B cell (primary cell): ENCODE measurements at places on chromosomes 5 and 9.

DNA sequence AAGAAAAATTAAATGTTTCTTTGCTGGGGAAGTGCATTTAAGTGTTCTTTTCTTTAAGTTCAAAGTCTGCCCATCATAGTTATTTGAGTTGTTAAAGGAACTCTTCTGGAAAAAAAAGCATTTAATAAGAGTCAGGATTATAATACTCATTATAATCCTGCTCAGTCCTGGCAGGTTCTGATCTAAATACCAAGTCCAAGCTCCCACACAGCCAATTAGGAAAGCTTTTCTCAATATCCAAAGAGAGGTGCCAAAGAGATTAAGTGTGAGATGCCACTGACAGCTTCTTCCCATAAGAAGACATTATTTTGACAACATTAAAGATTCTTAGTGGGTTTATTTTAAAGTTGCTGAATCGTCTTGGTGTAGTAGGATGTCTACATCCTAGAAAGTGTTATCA is 235.2 kb upstream of the DAB2 start:
- no peak for DNase-seq

- DNase-seq: no peak
These were observed 7.6 kb downstream of the TTC16 start for GRCh38 chr9:127723444-127723843.

GRCh38 chr9:72445306-72445995 is 76.0 kb upstream of the TMC1 start:
- DNase-seq: no peak

- DNase-seq: no peak
These were observed 39.5 kb upstream of the GRHPR start for GRCh38 chr9:37382982-37383357.

DNA sequence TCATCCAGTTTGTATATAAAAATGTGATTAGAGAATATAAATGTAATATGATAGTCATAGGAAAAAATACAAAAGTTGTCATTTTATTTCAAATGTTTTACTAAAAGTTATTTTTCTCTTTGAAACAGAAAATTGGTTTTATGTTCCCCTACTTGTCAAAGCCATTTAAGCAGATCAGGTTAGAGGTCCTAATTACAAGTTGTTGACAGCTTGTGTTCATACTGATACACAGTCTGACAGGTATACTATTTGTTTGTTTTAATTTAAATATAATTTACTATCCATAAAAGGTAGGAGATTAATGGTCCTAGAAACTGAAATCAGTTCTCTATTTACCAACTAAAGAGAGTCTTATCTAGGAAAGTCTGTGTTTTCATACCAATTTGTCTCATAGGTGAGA is 250.4 kb upstream of the TMEM161B start:
- DNase-seq: no peak

DNA sequence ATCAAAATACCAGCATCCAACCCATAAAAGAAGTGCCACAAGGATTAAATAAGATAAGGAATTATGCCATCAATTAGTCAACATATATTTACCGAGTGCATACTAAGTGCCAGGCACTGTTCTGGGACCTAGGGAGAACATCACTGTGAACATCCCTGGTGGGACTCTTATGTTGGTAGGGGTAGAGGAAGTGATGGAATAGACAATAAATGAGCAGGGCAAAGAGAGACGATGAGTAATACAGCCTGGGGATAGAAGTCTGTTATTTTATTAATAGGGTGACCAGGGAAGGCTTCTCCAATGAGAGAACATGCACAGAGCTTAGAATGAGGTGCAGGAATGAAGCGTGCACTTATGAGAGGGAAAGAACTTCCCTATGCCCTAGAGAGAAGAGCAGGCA is 47.4 kb upstream of the VLDLR start:
- no peak for DNase-seq

- no peak for DNase-seq
These were observed 6.2 kb downstream of the ANGPTL2 start for GRCh38 chr9:127116088-127116726.

GRCh38 chr5:142894749-142895148 is 124.6 kb downstream of the ARHGAP26 start:
- DNase-seq: no peak

DNA sequence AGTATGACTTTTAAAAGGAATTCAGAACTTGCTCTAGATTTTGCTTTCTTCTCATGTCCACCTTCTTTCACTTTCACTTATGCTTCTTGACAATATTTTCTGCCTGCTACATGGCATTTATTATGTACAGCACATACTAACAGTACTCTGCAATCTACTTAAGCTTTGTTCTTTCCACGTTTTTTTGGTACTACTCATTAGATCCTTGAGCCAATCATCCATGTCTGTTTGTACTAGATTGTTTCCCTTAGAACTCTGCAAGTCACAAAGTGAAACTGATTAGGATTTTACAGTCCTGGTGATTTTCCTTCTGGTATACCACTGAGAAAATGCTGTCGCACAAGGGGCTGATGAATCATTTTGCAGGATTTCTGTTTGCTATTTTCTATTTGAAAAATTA is 78.3 kb downstream of the PARP8 start:
- DNase-seq: peak; percentile 34

DNA sequence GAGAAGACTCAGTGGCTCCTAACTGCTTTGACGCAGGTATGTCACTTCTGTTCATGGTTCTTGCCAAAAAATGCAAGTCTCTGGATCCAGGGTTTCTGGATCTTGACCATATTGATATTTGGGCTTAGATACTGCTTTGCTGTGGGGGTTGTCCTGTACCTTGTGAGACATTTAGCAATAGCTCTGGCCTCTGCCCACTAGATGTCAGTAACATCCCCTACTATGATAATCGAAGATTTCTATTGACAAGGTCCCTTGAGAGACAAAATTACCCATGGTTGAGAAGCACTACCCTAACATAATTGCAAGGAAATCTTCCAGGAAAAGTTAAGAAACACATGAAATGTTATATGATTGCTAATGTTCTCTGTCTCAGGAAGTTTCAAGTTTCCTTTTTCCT is 285.4 kb downstream of the TMEM232 start:
- DNase-seq: no peak

GRCh38 chr9:90555351-90556057 is 87.1 kb downstream of the DIRAS2 start:
- DNase-seq: no peak

- DNase-seq: no peak
These were observed 235.6 kb upstream of the RPS23 start for GRCh38 chr5:82513738-82514137.

- no peak for DNase-seq
These were observed 20.5 kb downstream of the PPARGC1B start for GRCh38 chr5:149750596-149750995.

GRCh38 chr5:137706841-137707240 is 29.0 kb downstream of the KLHL3 start:
- DNase-seq: no peak

- peak; percentile 73 for DNase-seq
These were observed 19.3 kb upstream of the PIP5K1B start for GRCh38 chr9:68685770-68686169.

- no peak for DNase-seq
These were observed 75.7 kb downstream of the NR6A1 start for GRCh38 chr9:124695280-124695890.

DNA sequence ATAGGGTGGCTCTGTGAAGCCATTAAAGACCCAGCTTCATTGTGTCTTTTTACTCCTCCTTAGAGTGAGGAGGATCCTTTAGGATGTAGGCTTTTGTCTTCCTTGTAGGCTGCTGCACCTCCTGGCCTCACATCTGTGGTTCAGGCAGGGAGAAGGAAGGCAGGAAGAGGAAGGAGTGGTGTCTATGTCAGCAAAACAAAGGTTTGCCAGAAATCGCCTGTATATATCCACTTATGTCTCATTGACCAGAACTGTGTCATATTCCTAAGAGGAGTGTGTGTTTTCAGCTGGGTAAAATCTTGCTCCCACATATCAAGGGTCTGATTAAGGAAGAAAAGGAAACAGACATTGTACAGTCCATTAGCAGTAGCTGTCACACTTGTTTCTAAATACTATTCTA is 213.8 kb downstream of the ARHGAP26 start:
- no peak for DNase-seq

DNA sequence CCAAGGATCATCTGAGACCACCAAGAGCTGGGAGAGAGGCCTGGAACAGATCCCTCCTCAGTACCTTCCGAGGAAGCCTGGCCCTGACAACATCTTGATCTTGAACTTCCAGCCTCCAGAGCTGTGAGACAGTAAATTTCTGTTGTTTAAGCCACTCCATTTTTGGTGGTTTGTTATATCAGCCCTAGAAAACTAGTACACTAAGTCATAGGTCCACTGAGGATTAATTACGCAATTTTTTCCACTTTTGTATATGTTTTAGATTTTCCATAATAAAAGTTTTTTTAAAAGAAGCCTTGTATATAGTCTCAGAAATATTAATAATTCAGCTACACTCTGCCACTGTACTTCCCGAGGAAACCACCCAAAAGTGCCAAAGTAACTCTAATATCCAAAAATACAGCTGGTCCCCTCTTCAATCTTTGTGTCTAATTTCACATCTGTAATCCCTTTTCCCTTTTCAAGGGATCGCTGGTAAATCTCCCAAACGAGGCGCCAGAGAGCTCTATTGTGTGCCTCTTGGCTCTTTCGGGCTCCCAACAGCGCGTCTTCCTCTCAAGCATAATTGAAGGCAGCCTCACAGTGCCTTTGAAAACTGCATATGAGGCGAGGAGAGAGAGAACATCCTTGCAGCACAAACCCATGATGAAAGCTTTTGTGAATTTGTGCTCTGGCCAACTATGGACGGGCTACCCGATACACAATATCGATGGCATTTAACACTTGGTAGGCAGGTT is 32.7 kb downstream of the PRUNE2 start:
- no peak for DNase-seq

GRCh38 chr5:125501396-125501795 is 755.0 kb upstream of the ZNF608 start:
- DNase-seq: no peak

- peak; percentile 66 for DNase-seq
These were observed 87.6 kb downstream of the ERP44 start for GRCh38 chr9:100011062-100011681.

GRCh38 chr5:66354422-66354821 is 210.3 kb downstream of the SREK1 start:
- no peak for DNase-seq

GRCh38 chr9:21395778-21396717 is 10.8 kb upstream of the IFNA2 start:
- peak; percentile 74 for DNase-seq

DNA sequence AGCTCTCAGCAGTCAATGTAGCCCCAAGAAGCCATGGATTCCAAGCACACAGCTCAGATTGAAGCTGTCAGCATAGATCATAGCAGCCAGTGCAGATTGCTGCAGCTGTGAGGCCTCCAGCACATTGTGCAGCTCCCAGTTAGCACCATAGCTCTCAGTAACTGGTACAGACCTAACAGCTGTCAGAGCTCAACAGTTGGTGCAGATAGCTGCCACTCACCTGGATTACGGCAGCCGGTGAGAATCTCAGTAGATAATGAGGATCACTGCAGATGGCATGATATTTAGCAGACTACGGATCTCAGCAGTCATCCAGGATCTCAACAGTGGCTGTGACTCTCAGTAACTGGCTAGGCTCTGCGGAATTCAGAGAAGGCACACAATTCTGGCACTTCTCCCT is 500.4 kb downstream of the TUSC1 start:
- DNase-seq: no peak

DNA sequence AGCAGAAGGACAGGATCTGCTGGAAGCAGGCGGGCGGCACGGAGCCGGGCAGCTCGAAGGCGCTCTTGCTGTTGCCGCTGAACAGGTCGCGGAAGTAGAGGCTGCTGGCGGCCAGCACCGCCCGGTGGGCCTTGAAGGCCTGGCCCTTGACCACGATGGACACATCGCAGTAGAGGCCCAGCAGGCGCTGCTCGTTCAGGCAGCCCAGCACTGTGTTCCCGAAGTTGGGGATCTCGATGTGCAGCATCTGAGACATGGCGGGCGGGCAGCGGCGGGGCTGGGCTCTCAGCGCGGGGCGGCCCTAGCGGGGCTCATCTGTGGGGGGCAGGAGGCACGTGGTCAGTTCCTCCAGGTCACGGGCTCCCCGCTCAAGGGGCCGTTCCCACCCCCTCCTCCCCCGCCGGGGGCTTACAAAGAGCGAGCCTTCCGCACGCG is 44.8 kb downstream of the NACC2 start:
- no peak for DNase-seq

- DNase-seq: no peak
These were observed 144.6 kb downstream of the DOCK2 start for GRCh38 chr5:169781420-169782345.

GRCh38 chr9:6302417-6302816 is 25.8 kb upstream of the TPD52L3 start:
- DNase-seq: no peak

GRCh38 chr5:74231697-74232096 is 408.8 kb downstream of the ENC1 start:
- DNase-seq: no peak

DNA sequence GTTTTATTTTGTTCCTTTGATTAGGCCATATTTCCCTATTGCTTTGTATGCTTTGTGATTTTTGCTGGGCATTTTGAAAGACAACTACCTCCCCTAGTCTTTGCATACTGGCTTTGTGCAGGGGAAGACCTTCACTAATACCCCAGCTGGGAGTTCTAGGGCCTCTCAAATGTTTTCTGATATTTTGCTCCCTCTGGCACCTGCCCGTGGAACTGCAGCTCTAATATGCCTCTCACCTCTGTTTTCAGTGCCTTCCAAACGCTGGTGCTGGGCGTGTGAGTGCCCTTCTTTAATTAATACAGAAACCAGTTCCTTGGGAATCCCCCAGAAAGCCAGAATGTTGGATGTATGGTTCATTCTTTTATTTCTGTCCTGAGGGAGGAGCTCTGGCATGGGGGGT is 204.5 kb downstream of the COMMD10 start:
- DNase-seq: no peak

DNA sequence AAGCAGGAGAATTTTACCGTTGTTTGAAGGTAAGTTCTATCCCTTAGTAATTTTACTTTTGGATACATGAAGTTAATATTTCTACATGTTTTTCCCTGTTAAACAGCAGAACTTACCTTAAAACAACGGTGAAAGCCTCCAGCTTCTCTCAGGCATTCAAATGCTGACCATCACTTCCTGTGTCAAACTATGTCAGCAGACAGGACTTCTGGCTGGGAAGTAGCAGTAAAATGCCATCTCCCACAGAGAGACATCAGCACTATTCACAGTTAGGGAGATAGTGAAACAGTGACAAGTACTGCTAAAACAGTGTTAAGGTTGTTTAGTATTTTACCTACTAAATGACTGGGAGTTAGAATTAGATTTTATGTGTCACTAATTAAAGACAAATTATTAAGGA is 34.2 kb upstream of the GOLGA1 start:
- no peak for DNase-seq

- DNase-seq: no peak
These were observed 621.0 kb downstream of the ACTL7B start for GRCh38 chr9:108234811-108235210.
